Left ventricle myocardium superior (tissue), 1 donor: ENCODE measurements at places on chromosomes 16 and 17. TPM values are rescaled to one million over a fixed set of nuclear protein-coding genes. Genes with fewer than 3 reads are reported as not detected.

- DNase-seq: no peak
Observed at GRCh38 chr17:29570521-29570920, 2.0 kb downstream of the TP53I13 start.

DNA sequence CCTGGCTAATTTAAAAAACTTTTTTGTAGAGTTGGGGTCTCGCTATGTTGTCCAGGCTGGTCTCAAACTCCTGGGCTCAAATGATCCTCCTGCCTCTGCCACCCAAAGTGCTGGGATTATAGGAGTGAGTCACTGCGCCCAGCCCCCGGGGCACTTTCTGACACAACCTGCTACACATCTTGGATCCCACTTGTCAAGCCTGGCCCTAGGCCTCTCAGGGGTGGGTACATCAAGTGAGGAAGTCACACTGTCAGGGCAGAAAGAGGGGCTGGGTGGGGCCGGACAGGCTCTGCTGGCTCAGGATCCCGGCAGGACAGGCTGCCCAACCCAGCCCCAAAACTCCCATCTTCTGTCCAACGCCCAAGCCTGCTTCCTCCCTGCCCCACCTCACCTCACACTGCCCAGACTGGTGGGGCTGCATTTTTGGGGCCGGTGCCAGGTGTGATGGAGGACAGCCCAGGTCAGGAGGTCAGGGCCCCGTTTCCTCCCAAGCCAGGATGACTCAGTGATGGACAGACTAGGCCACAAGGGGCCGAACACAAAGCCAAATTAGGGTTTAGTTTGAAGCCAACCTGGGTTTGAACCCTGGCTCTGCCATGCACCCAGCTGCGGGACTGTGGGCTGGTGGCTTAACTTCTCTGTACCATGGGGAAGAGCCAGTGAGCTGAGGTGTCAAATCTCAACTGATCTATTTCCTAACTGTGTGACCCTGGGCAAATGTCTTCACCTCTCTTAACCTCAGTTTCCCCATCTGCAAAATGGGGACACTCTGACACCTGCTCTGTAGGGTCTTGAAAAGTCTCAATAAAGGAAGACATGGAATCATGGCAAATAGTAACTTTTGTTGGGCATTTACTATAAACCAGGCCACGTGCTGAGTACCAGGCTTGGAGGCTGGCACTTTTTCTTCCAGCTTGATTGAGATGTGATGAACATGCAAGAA, 8.9 kb upstream of the PPL start:
- peak; percentile 57 for DNase-seq

- no peak for DNase-seq
Observed at GRCh38 chr17:62823111-62823893, 15.2 kb upstream of the MARCHF10 start.

DNA sequence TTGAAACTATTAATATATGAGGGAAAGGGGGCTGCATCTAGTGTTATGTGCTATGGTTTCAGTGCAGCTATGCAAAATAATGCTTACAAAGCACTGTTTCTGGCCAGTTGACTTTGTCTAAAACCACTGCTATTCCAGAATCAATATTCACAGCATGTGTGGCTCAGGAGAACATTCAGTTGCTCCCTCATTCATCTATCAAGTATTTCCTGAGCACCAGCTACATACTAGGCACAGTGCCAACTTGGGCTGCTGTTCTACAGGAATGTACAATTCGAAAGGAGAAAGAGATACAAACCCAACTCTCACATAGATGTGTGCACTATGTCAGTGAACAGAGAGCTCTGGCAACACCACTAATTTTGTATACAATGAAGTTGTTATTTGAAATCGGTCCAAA, 183.0 kb downstream of the PHKB start:
- peak; percentile 34 for DNase-seq

- DNase-seq: no peak
Observed at GRCh38 chr17:48484256-48484655, 46.6 kb downstream of the HOXB1 start.

GRCh38 chr16:2035431-2036199, 8.9 kb downstream of the NHERF2 start:
- DNase-seq: peak; percentile 83

- no peak for DNase-seq
Observed at GRCh38 chr16:6645768-6646568, 686.7 kb upstream of the RBFOX1 start.

DNA sequence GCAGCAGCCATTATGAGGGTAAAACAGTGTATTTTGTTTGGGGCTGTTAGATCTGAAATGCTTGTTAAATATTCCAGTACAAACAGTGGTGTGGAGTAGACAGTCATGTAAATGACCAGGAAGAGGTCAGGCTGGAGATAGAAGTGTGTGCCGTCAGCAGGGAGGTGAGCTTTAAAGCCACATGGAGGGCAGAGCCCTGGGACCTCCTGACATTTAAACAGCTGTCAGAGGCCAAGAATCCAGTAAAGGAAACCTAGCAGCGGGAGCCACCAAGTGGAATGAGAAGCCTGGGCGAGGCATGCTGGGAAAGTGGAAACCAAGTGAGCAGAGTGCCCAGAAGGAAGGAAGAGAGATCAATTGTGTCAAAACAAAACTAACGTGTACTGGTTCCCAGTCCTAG, 26.8 kb downstream of the C17orf67 start:
- DNase-seq: no peak

DNA sequence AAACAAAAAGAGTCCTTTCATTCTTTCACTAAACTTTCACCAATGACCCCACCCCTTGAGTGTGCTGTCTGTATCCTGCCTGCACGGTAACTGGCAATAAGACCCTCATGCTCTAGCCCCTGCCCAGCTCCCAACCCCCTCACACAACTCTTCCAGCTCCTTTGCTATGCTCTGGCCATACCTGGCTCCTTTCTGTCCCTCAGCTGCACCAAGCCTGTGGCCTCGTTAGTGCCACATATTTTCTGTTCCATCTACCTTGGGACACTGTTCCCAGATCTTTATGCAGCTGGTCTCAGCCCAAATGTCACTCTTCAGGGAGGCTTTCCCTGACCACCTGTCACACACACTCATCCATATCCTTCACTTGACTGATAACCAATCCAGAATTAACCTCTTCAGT, 47.3 kb downstream of the C16orf82 start:
- DNase-seq: no peak

- DNase-seq: peak; percentile 86
Observed at GRCh38 chr17:45341533-45342158, 24.8 kb upstream of the MAP3K14 start.

- DNase-seq: no peak
Observed at GRCh38 chr17:77926981-77927380, 31.5 kb upstream of the TNRC6C start.

DNA sequence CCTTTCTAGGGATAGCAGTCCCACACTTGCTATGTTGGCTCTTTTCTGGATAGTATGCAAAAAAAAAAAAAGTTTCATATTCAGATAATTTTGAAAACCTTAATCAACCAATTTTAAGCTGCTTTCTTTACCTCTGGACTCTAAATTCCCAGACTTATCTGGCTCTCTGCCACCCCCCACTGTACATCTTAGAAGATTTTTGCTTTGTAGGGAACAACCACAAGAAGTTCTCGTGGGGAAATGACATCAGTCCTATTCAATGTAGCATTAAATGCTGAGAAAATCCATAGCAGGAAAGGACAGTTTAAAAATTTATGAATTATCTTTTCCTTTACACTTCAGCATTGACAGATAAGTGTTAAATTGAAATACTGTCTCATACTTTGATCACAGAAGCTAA, 562.7 kb upstream of the HSBP1 start:
- DNase-seq: no peak

- DNase-seq: no peak
Observed at GRCh38 chr17:10563991-10564660, 14.7 kb upstream of the MYH2 start.

DNA sequence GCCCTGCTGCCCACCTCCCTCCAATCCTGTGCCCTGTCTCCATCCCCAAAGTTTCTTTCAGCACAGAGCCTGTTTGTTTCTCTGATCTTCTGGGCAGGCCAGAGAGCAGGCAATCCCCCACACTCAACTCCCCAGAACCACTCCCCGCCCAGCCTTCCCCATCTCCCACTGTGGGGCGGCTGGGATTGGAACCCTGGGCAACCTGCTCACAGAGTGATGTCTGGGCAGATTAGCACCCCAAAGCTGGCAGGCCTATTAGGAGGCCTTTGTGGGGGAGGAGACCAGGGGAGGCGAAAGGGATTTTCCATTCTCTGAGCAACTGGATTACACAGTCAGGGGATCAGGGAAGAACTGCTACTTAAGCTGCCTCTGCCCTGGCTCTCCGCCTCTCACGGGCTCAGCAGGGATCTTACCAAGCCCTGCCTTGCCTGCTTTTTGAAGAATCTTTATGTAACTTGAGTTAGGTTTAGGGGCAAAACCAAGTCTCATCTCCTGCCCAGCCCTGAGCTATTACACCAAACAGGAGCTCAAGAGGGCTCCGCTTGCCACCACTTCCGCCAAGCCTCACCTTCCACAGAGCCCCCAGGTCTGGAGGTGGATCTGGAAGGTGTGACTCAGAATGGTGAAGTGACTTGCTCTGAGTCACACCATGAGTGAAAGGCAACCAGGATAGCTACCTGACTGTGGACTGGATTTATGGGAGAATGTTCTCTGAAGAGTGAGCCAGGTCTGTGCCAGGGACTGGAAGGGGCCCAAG, 16.0 kb upstream of the LHX1 start:
- DNase-seq: no peak

- DNase-seq: peak; percentile 74
Observed at GRCh38 chr17:64357191-64357981, 33.3 kb downstream of the PECAM1 start.

GRCh38 chr16:76118344-76118743, 158.9 kb upstream of the CNTNAP4 start:
- no peak for DNase-seq

DNA sequence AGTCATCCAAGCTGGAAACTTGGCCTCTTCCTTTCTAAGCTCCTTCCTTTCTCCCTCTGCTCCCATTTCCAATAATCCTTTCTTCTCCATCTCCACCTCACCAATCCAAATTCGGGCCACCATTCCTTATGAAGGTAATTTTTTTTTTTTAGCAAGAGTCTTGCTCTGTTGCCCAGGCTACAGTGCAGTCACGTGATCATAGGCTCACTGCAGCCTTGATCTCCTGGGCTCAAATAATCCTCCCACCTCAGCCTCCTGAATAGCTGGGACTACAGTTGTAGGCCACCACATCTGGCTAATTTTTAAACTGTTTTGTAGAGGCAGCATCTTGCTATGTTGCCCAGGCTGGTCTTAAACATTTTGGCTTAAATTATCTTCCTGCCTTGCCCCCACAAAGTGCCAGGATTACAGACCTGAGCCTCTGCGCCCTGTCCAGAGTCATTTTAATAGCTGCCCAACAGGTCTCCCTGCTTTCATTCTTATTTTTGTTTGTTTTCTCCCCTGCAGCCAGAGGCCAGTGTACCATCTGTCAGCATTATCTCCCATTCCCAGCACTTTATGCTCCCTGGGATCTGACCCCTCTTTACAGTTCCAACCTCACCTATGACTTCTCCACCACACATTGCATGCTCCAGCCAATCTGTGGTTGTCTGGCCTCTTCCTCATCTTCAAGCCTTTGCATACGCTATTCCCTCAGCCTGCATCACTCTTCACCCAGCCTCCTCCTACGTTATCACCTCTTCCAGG, 2.3 kb upstream of the GP2 start:
- DNase-seq: no peak

GRCh38 chr16:2966043-2966807, 2.1 kb downstream of the KREMEN2 start:
- peak; percentile 22 for DNase-seq

DNA sequence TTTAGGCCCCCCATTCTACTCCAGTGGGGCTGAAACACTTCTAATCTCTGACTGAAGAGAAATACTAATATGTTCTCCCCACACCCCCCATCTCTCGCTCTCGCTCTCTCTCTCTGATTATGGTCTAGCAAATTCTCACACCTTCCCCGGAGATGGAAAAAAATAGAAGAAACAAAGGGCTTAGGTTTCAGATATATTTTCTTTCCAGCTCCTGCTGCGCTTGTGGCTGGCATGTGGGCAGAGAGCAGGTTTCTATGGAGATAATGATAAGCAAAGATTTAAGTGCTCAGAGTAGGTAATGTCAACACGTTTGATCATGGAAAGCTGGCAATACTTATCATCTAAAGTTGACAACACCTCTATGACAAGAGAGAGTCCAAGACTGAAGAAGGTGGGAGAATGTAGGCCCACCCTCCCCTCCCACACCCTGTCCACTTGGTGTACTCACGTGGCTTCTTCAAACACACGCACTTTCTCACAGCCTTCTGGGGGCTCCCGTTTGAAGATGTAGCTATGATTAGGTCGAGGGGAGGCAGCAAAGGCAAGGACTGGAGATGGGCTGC, 8.0 kb upstream of the SLC35B1 start:
- DNase-seq: no peak

GRCh38 chr16:28280881-28281836, 11.2 kb upstream of the SBK1 start:
- no peak for DNase-seq

GRCh38 chr17:57269052-57269451, 12.7 kb downstream of the MSI2 start:
- DNase-seq: no peak

GRCh38 chr16:66774981-66775380, 23.6 kb upstream of the DYNC1LI2 start:
- no peak for DNase-seq

DNA sequence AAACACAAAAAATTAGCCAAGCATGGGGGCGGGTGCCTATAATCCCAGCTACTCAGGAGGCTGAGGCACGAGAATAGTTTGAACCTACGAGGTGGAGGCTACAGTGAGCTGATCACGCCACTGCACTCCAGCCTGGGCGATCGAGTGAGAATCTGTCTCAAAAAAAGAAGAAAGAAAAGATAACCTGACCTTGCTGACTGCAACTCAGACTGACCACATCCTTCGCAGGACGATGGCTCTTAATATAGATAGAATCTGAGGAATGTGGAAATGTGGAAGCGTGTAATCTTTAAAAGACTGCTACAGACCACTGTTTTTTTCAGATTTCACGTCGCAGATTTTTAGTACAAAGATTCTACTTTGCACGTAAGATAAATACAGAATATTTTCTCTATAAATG, 37.8 kb downstream of the KLHDC4 start:
- DNase-seq: no peak

GRCh38 chr16:21656795-21657768, 4.7 kb upstream of the IGSF6 start:
- DNase-seq: no peak

Gene SDR42E2
- not detected for total RNA-seq

Gene TP53TG3D
- 0.40 TPM for total RNA-seq

Gene SLC6A2
- total RNA-seq: not detected

Gene NOS2
- total RNA-seq: 0.12 TPM

Gene JPH3
- total RNA-seq: 0.12 TPM

Gene PYDC1
- total RNA-seq: not detected

Gene RANGRF
- total RNA-seq: 24.9 TPM

Gene MYH8
- total RNA-seq: not detected

Gene C17orf75
- total RNA-seq: 18.5 TPM

Gene ZNF385C
- 0.20 TPM for total RNA-seq

Gene ADORA2B
- total RNA-seq: 0.57 TPM

Gene KCTD13
- 5.5 TPM for total RNA-seq

Gene CACNB1
- total RNA-seq: 5.7 TPM

Gene CIITA
- 12.2 TPM for total RNA-seq

Gene LGALS9C
- not detected for total RNA-seq

Gene GDPD3
- 2.0 TPM for total RNA-seq

Gene CORO1A
- total RNA-seq: 10.3 TPM
